RWPE2 (cell line): ENCODE measurements at places on chromosomes 11 and 22.
A peak's percentile ranks its signal among the peaks of the same experiment; 100 is the strongest.

DNA sequence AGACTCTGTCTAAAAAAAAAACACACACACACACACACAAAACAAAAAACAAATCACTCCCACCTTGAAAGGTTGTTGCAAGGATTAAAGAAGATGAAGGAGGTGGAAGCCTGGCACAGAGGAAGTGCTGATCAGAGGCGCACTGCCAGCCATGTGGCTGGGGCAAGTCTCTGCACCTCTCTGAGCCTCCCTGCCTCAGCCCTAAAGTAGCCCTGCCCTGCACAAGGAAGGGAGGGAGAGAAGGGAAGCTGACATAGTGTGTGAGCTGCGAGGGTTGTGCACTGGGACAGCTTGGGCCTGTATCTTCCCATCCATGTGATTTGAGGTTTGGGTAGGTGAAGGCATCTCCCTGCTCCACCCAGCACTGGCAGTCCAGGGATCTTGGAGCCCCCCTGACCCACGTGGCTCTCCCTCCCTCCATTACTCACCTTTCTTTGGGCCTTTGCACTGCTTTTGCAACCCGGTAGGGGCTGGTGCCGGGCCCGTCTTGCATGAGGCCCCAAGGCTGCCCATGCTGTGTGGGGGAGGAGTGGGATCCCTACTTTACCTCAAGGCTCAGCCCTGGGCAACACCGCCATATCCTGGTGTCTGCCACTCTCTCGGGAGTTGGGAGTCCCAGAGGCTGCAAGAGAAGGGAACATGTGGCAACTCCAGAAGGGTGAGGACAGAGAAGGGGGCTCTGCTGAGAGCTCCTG is 30.5 kb downstream of the IFT27 start:
- DNase-seq = peak; percentile 34

DNA sequence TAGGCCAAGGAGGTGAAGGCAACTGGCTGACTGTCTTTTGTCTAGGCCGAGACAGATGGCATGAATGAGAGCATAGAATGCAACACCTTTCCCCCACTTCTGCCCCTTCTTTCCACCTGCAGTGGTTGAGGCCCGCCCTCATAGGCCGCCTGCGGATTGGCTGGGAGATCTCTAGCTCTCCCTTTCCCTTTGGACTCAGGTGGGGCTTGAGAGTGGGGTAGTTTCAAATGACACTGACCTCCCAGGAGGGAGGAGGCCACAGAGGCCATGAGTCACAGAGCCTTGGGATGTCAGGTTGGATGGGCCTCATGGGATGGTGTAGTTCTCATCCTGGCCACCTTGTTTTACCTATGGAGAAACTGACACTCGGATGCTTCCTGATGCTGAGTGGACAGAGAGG is 9.1 kb downstream of the MICAL2 start:
- no peak for DNase-seq

GRCh38 chr11:77197626-77198320 is 69.7 kb downstream of the MYO7A start:
- DNase-seq = peak; percentile 35

DNA sequence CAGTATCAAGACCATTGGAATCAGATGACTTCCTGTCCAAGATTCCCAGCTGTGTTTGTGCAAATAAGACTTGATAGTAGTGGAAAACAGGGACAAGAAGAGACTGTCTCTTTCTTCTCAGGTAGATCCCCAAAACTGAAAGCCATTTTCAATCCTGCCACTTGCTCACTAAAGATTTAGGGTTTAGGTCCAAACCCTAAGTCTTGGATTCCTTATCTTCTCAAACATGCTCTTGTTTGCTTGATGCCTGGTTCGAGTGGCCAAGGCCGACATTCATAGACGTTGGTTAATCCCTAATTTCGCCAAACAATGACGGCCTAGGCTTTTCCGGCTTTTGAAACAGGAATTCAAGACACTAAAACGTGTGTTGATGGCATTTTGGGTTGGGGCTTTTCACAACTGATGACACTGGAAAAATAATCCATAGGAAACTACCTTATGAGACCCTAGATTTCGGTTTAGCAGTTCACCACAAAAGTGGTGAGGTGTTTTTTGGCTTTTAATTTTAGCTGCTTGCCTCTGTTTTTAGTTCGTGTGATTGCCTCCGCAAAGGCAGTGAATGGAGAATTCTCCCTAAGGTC is 1.0 kb upstream of the GTPBP1 start:
- DNase-seq = no peak

DNA sequence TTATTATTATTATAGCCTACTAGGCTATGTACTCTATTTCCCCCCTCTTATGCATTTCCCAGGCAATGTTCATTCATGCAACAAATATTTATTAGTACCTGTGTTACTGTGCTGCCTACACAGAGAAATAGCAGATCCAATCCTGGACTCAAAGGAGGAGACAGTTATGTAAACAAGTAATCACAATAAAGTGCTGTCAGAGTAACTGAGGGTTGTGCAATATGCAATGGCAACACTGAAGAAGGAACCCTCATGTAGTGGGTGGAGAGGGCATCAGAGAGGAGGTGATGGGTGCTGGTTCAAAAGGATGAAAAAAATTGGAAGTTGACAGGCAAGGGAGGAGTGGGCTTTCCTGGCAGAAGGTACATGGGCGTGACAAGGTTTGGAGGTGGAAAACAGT is 886 bp upstream of the P4HA3 start:
- DNase-seq = no peak

- DNase-seq = no peak
Observed at GRCh38 chr11:16194566-16194965, 161.8 kb downstream of the SOX6 start.

GRCh38 chr11:8019314-8020243 is 32.4 kb downstream of the EIF3F start:
- DNase-seq = no peak

- no peak for DNase-seq
Observed at GRCh38 chr11:102343809-102344208, 3.2 kb upstream of the BIRC2 start.

- DNase-seq = no peak
Observed at GRCh38 chr11:123473941-123474677, 44.0 kb downstream of the GRAMD1B start.

- DNase-seq = no peak
Observed at GRCh38 chr11:66862559-66863037, 5.7 kb downstream of the LRFN4 start.

- no peak for DNase-seq
Observed at GRCh38 chr22:25823276-25823675, 81.3 kb downstream of the MYO18B start.

- DNase-seq = no peak
Observed at GRCh38 chr11:124012697-124013096, at the start of gene OR10G4. TSS of gene OR10G4 (plus strand) at chr11:124012997. CDS start at chr11:124015575, 2,578 bp downstream.

- no peak for DNase-seq
Observed at GRCh38 chr11:82959987-82960778, 58.6 kb downstream of the DDIAS start.

DNA sequence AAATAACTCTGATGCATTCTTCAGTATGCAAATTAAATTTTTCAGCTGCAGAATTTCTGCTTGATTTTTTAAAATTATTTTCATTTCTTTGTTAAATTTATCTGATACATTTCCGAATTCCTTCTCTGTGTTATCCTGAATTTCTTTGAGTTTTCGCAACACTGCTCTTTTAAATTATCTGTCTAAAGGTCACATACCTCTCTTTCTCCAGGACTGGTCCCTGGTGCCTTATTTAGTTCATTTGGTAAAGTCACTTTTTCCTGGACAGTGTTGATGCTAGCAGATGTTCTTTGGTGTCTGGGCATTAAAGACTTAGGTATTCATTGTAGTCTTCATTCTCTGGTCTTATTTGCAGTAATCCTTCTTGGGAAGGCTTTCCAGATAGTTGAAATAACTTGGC is 577.4 kb upstream of the LUZP2 start:
- DNase-seq = no peak

GRCh38 chr11:36333897-36334296 is 37.8 kb downstream of the PRR5L start:
- DNase-seq = no peak

- DNase-seq = no peak
Observed at GRCh38 chr11:6321356-6321755, 1.1 kb upstream of the CAVIN3 start.

DNA sequence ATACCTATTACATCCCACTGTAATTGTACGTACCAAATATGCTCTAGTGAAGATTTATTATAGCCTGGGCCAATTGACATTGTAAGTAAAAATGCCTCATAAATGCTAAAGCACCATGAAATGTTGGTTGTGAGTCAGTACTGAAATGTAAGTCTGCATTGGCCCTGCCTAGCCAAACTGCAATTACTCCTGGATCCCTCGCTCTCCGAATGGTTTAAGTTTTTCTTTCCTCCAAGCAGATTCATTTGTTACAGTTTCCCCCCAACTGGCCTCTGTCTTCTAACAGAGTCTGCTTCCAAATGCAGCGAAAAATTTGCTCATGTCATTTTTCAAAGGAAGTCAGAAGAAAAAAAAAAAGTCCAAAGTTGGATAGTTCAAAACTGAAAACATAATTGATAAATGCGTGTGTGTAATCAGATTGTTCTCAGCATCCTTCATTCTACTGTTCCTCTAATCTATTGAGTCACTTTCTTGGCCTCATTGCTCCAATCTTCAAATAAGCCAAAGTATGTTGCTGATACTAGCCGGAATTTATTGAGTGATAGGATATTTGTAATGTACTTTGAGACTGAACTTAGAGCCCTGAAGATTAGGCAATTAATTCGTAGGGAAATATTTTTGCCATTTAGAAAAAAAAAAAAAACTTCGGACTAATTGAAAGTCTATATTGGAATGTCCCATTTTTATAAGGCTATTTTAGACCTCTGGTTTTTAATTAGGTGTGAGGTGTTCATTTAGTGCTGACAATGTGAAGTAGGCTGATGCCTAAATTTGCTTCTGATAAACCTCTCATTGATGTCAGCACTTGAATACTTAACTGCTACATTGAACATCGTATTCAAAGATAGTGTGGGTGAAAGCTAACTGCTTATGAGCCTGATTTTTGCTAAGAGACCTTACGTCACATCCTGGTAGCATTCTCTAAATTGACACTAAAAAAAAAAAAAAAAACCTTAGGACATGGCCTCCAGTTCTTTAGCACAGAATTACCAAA is 93.4 kb downstream of the WT1 start:
- DNase-seq = no peak

DNA sequence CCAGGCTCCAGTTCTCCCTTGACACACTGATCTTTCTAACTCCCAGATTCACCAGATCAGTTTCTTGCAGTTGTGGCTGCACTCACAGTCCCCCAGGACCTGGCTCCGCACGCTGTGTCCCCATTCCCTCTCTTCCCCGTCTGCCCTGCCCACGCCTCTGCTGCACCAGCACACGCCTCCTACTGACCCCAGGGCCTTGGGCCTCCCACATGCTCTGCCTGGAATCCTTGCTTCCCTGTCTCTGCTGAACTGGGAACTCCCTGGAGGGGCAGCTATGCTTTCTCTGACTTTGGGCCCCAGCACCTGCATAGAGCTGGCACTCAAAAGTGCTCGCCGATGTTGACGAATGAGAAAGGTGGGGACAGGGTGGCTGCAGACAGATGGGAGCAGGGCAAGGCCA is 68.9 kb downstream of the MYO7A start:
- peak; percentile 37 for DNase-seq

DNA sequence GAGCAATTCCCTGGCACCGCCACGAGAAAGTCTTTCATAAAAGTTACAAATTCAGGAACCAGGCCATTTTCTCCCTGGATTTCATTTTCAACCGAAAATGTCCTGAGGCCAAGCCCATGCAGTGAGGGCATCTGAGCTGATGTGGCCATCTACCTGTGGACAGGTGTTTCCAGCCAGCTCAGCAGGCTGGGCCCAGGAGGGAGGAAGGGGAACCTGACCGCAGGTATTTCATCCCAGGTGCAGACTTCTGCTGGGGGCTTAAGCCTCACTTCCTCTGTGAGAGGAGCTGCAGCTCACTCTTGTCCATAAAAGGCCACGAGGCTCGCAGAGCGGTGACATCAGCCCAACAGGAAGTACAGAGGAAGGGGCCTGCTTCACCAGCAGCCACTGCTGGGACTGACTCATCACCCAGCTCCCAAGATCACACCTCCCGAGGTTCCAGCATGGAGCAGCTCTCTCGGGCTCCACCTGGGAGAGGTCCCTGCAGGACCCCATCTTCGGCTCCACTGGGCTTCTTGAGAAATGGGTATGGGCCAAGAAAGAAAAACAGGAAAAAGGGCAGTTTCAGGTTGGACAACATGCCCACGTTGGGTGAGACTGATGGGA is 56.4 kb downstream of the MYH9 start:
- peak; percentile 97 for DNase-seq

DNA sequence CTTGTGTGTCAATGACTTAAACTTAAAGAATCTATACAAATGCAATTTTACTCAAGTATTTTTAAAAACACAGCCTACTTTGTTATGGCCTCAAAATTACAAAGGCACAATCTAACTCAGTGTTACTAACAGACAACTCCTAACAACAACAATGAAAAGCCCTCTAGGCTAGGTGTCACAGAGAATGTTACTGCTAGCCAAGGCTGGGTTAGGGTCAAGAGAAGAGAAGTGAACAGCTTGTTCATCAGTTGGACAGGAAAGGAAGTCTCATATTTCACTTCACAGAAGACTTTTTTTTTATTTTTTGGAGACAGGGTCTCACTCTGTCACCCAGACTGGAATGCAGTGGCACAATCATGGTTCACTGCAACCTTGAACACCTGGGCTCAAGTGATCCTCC is 26.0 kb downstream of the CLDN25 start:
- DNase-seq = no peak

DNA sequence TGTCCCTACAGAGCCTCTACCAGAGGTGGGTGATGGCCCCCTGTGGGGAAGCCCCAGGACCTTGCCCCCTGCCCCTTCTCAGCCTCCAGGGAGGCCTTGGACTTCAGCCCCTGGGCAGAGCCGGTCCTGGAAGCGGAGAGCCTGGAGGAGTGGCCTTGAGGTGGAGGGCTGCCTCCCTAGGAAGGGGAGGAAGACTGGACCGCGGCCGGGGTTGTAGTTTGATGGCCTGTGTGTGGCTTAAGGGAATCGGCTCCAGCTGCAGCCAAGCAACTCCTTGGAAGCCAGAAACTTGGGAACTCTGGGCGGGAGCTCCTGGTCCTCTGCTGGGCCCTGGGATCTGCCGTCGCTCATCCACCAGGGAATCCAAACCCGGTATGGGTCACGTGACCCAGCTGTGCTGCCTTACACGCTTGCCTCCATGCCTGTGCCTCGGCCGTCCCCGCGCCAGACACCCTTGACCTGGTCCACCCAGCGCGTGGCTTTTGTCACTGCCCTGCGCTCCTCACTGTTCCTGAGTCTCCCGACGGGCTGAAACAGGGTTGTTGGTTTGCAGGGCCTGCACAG is 23.5 kb upstream of the ARHGAP8 start:
- DNase-seq = no peak

DNA sequence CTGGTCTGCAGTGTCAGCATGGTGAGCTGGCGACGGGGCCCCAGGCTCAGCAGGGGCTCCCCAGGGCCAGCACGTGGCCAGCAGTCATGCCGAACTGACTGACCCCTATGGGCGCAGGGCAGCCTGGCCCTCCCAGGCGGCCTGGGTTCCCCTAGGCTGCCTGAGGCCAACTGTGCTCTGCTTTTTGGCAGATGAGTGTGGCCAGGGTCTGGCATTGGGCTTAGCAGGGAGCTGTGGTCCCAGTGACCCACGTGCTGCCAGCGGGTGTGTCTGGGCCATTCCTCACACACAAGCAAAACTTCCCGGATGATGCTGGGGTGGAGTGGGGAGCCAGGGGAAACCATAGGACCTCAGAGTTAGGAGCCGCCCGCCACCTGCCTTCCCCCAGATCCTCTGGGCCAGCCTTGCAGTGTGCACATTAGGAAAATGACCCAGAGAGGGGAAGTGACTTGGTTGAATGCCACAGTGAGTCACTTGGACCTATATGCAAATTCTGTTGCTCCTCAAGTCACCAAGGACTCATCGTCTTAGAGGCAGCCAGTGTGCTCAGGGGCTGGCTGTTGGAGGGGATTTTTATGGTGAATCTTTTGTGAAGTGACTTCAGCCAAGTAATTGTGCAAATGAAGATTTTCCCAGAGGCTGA is 6.5 kb downstream of the ADORA2A start:
- DNase-seq = no peak

GRCh38 chr11:127275774-127276173 is 275.2 kb upstream of the KIRREL3 start:
- DNase-seq = no peak
